ENCODE measurements at places on chromosomes 6 and 20.

GRCh38 chr6:131427434-131428058 is 145.5 kb upstream of the ARG1 start:
- DNase-seq: no peak

GRCh38 chr6:70277470-70277869 is 25.4 kb downstream of the COL9A1 start:
- DNase-seq: no peak

DNA sequence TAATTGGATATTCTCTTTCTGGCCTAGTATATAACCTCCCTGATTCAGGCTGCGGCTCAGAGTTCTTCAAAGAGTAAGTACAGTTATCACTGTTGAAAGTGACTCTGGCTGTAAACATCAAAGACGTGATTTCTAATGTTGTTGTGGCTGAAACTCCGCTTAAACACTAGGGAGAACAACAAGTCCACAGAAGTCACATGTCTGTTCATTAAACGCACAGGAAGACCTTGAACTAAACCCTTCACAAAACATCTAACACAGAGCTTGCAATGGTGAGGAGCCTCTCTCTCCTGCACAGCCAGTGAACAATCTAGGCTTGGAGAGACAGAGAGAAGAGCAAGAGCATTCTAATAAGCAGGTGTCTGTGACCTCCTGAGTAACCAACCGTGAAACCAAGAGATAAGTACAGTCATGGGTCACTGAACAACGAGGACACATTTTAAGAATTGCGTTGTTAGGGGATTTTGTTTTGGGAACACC is 249.3 kb downstream of the PRKN start:
- DNase-seq: no peak

DNA sequence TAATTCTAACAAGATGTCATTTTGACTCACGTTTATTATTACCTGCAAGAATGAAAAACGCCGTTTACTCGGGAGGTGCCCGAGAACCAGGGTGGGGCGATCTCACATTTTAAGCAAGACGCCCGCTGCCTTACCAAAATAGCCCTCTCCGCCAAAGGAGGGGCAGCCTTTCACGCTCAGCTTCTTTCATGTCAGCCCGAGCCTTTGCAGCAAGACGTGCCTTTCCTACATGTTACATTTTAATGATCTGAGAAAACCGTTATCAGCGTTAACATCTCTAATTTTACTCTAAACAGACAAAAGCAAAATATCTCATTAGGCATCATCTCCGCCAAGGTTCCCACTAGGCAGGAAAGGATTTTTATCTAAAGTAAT is 2.0 kb downstream of the BACH2 start:
- DNase-seq: peak; percentile 41

DNA sequence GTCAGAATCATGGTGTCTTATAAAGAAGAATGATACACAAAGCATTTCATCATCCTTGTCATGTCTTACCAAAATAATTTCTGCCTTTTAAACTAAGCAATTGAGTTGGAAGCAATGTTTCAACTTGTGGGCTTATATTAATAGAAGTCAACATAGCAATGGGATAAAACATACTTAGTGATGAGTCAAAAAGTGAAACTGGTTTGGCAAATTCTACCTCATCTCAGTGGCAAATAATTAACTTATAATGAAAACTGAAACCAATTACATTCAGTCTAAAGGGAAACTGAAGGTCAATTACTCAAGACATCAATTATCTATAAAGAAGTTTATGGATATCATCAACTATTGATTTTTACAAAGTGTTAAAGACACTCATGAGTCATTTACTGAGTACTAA is 463.8 kb downstream of the BMP2 start:
- DNase-seq: no peak

GRCh38 chr6:34288581-34288980 is 39.8 kb upstream of the SMIM29 start:
- DNase-seq: no peak

- no peak for DNase-seq
These were observed 2.0 kb downstream of the FYN start for GRCh38 chr6:111871207-111871606.

- DNase-seq: no peak
These were observed 39.1 kb upstream of the ANKEF1 start for GRCh38 chr20:9995510-9996272.

DNA sequence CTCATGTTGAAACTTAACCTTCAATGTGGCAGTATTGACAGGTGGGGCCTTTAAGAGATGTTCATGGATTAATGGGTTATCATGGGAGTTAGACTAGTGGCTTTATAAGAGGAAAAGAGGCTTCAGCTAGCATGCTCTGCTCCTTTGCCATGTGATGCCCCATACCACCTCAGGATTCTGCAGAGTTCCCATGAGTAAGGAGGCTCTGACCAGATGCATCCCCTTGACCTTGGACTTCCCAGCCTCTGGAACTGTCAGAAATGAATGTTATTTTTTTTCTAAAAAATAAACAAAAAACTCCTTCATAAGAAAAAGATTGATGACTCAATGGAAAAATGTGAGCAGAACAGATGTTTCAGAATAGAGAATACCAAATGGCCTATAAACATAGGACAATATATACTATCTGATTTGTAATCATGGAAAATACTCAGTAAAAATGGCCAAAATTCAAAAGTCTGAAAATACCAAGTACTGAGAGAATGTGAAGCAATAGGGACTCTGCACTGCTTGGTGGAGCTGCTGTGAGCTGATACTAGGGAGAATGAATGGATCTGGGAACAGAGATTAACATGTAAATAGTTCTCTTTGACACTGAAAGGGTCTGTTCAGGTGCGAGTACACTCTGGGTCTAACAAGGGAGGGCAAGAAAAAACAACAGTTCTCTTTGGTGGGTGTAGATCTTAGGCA is 7.4 kb upstream of the TRIM39 start:
- no peak for DNase-seq

DNA sequence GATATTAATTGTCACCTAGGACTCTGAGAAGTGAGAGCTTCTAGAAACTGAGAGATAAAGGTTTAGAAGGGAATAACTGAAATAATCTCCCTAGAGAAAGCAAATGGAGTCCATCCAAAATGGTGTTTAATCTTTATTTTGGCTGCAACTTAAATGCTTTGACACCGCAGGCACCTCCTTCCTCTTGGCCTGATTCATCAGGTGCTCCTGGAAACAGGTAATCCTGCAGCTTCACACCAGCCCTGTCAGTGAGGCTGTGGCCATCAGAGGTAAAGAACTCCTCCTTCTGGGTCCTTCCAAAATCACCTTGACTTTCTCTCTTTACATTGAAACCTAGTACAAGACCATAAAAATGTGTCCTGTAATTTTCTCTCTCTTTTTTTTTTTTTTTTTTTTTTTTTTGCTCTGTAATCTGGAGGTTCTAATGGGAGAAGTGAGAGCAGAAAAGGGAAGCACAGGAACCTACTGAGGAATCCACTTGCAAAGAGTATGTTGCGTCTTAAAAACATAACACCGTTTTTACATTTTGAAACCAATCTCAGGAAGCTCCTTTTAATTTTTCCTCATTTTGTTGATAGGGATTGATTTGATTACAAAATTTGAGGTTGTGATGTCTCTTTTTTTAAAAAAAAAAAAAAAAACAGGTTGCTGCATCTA is 124.2 kb downstream of the LRRC1 start:
- no peak for DNase-seq

DNA sequence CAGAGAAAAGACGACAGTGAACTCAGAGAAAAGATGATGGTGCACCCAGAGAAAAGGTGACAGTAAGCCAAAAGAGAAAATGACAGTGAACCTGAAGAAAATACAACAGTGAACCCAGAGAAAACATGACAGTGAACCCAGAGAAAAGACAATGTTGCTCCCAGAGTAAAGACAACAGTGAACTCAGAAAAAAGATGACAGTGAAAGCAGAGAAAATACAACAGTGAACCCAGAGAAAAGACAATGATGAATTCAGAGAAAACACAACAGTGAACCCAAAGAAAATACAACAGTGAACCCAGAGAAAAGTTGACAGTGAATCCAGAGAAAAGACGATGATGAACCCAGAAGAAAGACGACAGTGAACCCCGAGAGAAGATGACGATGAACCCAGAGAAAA is 140.5 kb upstream of the MAP3K4 start:
- DNase-seq: no peak

GRCh38 chr6:32194825-32195651 is 2.6 kb upstream of the GPSM3 start:
- no peak for DNase-seq

GRCh38 chr6:120260636-120261035 is 911.1 kb upstream of the MAN1A1 start:
- DNase-seq: no peak

- DNase-seq: no peak
These were observed 179.2 kb downstream of the CLIC5 start for GRCh38 chr6:45836438-45836824.

DNA sequence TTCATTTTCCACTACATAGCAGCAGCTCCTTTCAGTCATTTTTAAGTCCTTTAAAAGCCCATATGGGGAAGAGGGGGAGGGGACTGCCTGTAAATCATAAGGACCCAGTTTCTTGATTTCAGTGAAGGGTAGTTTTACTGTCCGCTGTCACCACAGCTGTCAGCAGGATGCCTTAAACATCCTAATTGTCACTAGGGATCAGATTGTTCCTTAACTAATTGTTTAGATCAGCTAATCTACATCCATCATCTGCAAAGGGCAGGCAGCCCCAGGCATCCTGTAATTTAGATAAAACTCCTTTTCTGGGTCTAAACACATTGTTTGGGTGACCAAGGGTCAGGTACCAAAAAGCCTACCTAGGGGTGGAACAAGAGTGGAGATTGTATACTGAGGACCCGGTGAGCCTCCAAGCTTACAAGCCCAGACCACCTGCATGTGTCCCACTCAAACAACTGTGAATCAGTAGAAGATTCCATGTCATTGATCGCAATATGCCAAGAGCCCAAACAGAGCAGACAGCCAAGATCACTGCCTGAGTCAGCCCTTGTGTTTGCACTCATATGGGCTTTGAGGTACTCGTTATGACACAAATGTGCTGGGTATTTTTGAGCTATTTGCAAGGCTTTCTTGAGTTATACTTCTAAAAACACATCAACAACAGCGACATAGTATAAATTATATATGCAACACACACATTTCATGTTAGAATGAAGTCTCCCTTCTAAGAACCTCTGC is 198.7 kb upstream of the CEP162 start:
- DNase-seq: no peak

DNA sequence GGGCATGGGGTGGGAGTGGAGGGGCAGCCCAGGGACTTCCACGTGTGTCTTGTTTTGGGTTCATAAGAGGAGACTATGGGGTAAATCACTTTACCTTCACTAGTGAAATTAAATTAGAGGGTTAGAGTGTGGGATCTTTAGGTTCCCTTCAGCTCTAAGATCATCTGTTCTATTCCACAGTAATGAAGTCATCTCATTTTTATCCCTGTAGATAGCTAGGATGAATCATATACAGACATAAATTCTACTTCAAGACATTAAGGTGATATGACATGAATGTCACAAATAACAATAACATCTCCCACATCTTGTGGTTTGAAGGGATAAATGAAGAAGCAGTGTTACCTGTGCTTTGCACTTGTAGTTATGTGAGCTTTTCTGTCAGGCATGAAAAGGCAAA is 83.8 kb downstream of the ELOVL4 start:
- DNase-seq: no peak

- DNase-seq: no peak
These were observed 140.9 kb downstream of the EYS start for GRCh38 chr6:65566117-65566516.

DNA sequence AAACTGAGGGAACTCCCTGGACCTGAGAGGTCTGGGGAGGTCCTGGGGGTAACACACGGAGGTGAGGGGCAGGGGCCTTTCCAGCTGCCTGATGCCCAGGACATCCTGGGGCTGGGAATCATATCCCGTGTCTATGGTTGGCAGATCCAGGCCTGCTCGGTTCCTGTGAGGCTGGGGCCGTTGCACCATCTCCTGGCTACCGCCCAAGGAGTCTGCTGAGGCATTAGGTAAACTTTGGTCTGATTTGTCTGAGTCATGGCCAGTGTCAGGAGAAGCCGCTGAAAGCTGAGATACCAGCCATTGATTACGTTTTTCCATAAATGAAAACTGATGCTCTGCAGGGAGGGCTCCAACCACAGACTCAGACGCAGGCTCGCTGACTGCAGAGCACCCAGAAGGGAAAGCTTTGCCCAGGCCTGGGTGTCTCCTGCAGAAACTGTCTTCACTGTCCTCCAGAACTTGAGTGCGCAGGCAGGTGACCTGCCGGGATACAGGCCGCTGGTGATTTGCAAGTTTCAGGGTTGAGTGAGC is 14.2 kb downstream of the TRAF3IP2 start:
- no peak for DNase-seq

DNA sequence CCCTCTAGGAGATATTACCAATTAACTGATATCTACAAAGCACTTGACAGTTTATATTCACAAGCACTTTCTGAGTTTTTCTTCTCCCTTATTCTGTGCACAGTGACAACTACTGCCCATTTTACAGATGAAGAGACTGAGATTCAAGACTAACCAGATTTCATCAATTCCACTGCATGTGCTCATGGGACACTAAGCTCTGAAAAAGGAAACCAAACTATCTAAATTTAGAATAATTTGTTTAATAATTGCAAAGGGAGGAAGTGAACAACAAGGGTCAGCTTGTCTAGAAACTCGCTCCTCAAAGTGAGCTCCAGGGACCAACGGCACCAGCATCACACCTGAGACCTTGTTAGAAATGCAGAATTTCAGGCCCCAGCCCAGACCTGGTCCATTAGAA is 50.8 kb upstream of the MYLIP start:
- no peak for DNase-seq

GRCh38 chr6:1611322-1611571 is 1.5 kb downstream of the FOXC1 start:
- DNase-seq: no peak

- no peak for DNase-seq
These were observed 7.4 kb upstream of the BPIFA3 start for GRCh38 chr20:33209789-33210188.

DNA sequence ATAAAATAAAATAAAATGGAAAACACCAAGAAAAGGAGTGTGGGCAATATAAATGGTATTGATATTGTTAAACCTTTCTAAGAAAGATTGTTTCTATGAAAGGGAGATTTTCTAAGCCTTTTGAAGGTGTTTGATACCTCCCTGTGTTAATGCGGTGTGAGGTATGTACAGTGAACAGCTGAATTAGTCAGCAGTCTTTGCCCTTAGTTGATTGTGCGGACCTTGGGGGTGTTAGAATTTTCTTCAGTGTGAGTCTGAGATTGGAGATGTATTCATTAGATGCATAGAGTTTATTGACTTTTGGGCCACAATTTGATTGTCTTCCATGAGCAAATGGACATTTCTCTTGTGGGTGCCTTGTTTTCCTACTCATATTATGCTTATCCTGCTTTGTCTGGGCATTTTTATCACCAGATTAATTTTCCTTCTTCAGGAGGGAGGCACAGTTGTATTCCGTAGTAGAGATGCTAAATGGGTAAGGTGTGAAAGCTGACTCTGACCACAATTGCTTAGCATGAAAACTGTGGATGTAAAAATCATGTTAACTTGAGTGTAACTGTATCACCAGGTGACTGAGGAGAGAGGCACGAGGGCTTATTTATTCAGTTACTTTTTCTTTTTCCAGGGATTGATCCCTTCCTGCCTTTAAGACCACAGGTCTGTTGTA is 42.2 kb downstream of the CDYL start:
- DNase-seq: no peak

GRCh38 chr6:57108691-57109090 is 18.7 kb downstream of the ZNF451 start:
- no peak for DNase-seq

- DNase-seq: no peak
These were observed 134.3 kb upstream of the CDH4 start for GRCh38 chr20:61117725-61118124.
